BE2C (cell line): ENCODE measurements at places on chromosomes 7 and 10.

GRCh38 chr10:61643316-61643751, 19.4 kb upstream of the CABCOCO1 start:
- no peak for DNase-seq

DNA sequence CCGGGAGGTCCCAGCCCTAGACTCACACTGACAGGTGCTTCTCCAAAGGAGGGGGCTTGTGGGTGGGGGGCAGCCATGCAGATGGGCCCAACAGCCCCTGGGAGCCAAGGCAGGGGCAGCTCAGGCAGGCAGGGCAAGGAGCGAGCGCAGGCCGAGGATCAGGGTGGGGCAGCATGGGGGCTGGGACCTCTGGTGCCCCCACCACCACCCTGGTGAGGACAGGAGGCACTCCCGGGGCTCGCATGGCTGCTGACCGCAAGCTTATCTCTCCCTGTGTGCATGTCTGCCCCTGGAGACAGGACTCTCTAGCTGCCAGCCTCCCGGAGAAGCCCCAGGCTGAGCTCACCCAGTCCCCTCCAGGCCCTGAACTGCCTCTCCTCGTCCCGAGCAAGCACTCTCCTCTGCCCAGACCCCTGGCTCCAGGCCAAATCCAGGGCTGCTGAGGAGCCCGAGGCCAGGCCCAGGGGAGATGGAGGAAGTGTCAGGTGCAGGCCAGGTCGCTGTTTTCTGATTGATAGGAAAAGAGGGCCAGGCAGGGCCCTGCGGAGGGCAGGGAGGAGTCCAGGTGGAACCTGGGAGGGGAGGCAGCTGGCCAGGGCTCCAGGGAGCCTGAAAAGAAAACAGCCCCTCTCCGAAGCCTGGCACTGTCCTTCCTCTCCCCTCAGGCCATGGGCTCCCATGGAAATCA, 39.0 kb downstream of the PDGFA start:
- peak; percentile 24 for DNase-seq

- no peak for DNase-seq
Measured at GRCh38 chr10:48274636-48275035, at the start of gene FRMPD2. Gene FRMPD2 (minus strand): TSS chr10:48274696. CDS start chr10:48274567, 129 bp downstream.

GRCh38 chr7:97845622-97846203, 26.5 kb downstream of the ASNS start:
- no peak for DNase-seq

DNA sequence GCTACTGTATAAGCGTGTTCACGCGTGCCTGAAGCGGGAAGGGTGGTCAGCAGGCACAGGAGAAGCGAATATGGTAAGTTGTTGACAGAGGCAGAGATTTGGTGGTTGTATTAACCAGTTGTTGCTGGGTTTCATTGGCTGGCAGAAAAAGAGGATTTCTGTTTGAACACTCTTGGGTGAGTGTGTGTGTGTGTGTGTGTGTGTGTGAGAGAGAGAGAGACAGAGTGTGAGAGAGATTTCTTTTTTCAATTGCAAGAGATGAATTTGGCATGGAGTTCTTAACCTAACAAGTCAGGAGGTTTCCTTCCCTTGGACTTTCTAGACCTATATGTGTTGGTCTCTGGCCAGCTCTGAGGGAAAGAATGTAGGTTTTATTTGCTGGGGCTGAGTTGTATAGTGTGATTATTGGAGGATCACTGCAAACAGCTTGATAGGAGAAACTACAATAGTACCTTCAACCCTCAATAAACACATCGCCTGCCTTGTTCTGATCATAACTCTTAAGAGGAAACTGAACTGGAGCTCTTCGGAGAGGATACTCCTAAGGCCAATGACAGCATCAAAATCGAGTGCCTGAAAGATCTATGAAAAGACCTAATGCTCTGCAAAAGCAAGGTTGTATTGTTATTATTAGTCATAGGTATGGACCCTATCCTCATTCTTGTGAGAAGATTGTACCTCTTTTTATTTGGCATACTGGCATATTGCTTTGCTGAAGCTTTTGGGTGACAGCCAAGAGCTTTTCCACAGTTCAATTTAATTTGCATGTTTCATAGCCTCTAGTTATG, 1.2 kb downstream of the MCU start:
- DNase-seq, result no peak

GRCh38 chr10:23354630-23355279, 10.2 kb upstream of the C10orf67 start:
- DNase-seq, result no peak

GRCh38 chr10:33010132-33011037, 52.4 kb upstream of the ITGB1 start:
- peak; percentile 16 for DNase-seq

DNA sequence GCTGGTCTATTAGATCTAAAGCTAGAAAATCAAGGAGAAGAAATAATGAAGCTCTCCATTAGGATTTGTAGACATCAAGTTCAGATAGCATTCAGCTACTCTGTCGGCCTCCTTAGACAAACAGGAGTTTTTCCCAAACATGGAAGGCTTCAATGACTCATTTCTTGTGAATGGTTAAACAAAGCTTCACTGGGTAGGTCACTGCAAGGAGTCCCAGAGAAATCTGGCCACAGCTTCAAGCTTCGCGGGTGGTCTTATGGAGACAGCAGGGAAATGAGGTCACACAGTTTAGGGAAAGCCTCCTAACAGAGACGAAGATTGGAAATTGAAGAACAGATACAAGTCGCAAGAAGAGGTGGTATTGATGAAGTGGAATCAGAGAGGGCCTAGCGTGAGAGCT, 22.6 kb upstream of the LRRC72 start:
- DNase-seq, result no peak

DNA sequence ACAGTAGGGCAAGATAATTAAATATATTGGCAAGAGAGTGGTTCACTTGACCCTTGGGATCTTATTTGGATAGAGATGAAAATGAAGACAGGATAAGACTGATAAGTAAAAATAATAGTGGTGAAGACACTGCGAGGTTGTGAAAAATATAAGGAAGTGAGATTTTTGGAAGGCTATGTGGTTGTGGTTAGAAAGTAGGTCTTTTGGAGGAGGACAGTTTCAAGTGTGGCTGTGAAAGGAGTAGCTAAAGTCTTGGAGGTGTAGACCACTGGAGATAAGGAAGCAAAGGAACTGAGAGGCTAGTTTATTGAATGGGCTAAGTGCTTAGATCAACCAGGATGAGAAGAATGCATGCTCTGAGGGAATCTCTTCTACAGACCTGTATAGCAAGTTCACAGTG, 11.2 kb downstream of the MIOS start:
- no peak for DNase-seq

- DNase-seq, result no peak
Measured at GRCh38 chr10:100446130-100446761, 16.6 kb upstream of the WNT8B start.

GRCh38 chr7:28961972-28962371, 3.8 kb upstream of the TRIL start:
- DNase-seq, result no peak

GRCh38 chr7:127189074-127189473, 63.7 kb downstream of the GRM8 start:
- DNase-seq, result no peak

GRCh38 chr7:258476-259190, 31.3 kb upstream of the FOXL3 start:
- DNase-seq, result no peak

DNA sequence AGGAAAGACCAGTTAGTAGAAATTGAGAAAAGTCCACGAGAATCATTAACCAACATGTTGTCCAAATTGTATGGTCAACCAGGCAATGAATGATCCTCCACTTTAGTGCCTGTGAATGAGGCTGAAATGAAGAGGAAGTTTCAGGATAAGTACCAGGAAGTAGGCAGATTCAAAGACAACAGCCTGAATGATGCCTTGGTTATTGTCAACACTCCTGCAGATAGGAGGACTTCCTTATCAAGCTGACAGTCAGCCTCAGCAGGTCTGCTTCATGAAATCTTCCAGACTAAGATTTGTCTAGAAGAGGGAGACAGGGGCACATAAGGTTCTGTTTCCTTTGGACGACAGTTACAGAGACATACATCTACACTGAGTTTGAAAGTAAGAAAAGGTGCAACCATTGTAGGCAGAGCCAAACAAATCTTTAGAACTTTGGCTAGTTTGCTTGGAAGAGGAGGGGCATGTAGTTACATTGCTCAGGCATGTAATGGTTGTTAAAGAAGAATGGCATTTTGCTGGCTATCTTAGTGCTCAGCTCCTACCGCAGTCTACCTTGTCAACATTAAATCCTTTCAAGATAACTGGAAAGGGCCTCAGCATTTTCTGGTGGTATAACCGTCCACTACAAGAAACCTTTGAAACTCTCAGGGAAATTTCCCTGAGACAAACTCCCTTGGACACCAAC, 81.4 kb downstream of the ABI1 start:
- DNase-seq, result no peak

- DNase-seq, result no peak
Measured at GRCh38 chr10:114271779-114272167, 32.7 kb downstream of the VWA2 start.

DNA sequence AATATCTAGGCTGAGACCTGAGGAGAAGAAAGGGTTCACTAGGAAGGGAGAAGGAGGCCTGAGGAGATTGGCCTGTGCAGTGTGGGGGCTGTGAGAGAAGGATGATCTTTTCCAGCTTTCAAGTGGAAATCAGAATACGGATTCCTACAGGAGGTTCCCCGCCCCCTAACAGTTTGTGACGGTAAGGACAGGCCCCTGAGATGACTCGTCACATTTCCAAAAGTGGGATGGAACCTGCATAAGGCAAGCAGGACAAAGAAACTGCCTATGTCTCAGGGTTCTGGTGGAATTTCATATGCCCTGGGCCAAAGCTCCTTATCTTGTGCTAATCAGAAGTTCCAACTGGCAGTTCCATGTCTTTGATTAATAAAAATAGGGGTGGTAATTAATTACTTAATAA, 275.6 kb downstream of the SNX10 start:
- DNase-seq, result no peak

GRCh38 chr10:50394832-50395231, 143.5 kb upstream of the ASAH2 start:
- DNase-seq, result no peak

DNA sequence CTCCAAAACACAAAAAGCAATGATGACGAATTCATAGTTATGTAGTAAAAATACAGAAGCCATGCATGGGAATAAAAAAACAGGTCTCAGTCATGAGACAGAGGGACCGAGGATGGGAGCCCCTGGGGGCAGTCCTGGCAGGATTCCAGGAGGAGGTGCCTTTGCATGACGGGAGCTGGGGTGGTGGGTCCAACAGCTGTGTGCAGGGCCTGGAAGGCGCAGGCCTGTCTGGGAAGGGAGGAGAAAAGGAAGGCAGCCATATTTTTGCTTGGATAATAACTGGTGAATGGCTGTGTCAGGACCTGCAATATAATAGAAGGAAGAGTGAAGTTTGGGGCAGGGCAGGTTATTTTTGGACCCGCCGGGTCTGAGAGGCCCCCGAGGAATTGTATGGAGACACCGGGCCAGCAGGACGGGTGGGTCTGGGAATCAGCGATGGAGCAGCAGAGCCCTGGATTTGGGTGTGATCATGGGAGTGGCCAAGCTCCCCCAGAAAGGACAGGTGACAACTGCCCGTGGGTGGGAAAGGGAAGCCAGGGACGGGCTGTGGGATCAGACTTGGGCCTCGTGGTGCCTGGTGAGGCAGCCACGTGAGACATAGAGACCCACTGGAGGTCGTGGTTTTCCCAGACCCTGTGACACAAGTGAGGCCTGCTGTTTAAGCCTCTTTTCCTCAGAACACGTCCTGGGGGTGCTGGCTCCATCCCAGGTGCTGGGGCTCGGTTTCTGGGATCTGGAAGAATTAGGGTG, 2.9 kb upstream of the JAKMIP3 start:
- DNase-seq, result peak; percentile 30

DNA sequence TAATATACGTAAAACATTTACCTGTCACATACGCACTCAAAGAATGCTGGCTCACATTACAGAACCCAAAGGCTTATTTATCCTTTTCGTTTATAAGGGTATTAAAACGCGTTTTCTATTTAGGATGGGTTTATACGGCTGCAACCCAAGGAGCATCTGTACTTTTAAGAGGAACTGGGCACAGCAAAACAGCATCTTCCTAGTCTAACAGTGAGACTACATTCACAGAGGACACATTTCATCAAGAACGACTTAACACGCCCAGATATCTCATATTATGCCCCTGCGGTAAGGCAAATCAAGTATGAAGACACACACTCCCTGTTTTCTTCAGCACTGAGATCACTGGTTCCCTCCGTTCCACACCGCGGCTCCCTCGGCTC, 533 bp upstream of the DMTF1 start:
- DNase-seq, result no peak

- no peak for DNase-seq
Measured at GRCh38 chr7:76233538-76234281, 32.0 kb downstream of the SRRM3 start.

DNA sequence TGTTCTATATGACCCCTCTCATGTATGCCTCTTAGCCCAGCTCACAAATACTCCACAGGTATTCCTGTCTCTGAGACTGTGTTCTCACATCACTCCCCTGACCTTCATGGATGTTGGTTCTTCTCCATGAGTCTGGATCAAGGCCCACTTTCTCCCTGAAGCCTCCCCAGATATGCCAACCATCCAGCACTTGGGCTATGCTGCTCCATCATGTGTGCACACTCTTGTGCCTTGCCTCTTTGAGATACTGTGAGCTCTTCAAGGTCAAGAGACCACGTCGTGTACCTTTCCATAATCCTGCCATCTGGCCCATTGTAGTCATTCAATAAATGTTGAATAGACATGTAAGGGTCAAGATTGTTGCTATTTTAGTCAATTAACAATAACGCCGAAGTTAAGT, 30.1 kb upstream of the TM9SF3 start:
- no peak for DNase-seq

- no peak for DNase-seq
Measured at GRCh38 chr7:114243646-114244045, 171.0 kb upstream of the FOXP2 start.

DNA sequence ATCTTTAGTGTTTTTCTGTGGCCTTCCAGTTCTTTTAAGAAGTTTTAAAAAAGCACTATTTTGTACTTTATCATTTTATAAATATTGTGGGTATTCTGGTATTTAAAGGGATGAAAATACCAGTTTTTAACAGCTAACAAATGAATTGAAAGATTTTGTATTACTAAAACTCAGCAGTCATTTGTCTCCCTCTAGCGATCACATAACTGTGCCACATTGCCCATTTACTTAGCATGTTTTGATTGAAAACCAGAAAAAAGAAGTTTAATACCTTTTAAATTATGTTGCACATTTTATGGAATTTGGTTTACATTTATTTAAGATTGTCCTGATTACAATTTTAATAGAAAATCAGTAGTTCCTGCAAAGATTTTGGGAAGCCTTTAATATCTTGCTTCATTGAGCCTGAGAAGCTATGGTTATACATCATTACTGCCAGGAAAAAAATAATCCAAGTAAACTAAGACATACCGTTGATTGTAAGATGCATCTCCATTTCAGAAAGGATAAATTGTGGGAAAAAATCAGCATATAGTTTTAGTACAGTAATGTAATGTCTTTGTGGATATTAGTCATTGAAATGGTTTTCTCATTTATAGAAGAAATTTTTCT, 34.9 kb downstream of the TAX1BP1 start:
- no peak for DNase-seq

DNA sequence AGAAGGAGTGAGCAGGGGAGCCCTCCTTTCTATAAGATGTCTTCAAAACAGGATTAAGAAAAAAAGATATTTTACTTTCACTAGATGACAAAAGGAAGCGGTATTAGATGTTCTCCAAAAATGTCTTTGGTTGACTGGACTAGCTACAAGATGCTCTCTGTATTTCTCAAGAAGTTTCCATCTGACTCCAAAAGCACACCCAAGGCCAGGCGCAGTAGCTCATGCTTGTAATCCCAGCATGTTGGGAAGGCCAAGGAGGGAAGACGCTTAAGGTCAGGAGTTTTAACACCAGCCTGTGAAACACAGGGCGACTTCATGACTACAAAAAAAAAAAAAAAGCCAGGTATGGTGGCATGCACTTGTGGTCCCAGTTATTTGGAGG, 84.5 kb downstream of the PIP4K2A start:
- no peak for DNase-seq
